Activated CD4-positive, alpha-beta T cell treated with anti-CD3 and anti-CD28 coated beads, Interleukin-2, amount 10 ng/mL, durations not matched to agents 24 days and 14 days (primary cell): ENCODE measurements at places on chromosomes 4 and X. TPM values are rescaled to one million over a fixed set of nuclear protein-coding genes. Genes with fewer than 3 reads are reported as not detected.

DNA sequence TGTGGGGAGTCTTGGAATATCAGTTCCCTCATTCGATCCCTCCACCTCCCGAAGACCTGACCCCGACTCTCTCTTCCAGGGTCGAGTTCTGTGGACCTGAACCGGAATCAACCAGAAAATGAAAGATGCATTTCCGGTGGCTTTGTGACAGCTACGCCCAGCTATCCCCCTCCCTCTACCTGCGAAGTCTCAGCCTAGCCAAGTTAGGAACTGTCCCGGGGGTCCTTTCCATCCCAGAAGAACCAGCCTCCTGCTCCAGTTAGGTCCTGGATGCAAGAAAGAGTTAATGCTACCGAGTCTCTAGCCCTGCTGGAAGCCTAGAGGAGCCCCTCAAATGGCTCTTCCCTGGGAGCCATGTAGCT lies 13.4 kb upstream of the ETDC start:
- DNase-seq, result no peak

GRCh38 chrX:39935411-39936064 lies 162.2 kb downstream of the BCOR start:
- no peak for DNase-seq

- DNase-seq, result peak; percentile 67
These were observed at the start of gene FREM3 for GRCh38 chr4:143700416-143701352. Gene FREM3 (minus strand): TSS chr4:143700675. CDS start chr4:143700675, 0 bp downstream.

Gene GPRASP1
- total RNA-seq, result 0.43 and 0.96 TPM in 2 replicates

- no peak for DNase-seq
These were observed 42.4 kb downstream of the HTR2C start for GRCh38 chrX:114626323-114626722.

GRCh38 chr4:119667802-119668201 lies 39.2 kb upstream of the PDE5A start:
- DNase-seq, result no peak

GRCh38 chrX:66676413-66676812 lies 37.5 kb upstream of the EDA2R start:
- no peak for DNase-seq

GRCh38 chrX:47222751-47223350 lies 4.4 kb downstream of the CDK16 start:
- DNase-seq, result no peak

Gene UBA6
- total RNA-seq, result 78.2 and 85.4 TPM in 2 replicates

DNA sequence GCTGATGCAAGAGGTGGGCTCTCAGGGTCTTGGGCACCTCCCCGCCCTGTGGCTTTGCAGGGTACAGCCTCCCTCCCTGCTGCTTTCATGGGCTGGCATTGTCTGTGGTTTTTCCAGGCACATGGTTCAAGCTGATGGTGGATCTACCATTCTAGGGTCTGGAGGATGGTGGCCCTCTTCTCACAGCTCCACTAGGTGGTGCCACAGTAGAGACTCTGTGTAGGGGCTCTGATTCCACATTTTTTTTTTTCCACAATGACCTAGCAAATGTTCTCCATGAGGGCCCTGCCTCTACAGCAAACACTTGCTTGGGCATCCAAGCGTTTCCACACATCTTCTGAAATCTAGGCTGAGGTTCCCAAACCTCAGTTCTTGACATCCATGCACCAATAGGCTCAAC lies 657.9 kb upstream of the CT83 start:
- DNase-seq, result no peak

Gene FGA
- total RNA-seq, result not detected in 2 replicates

GRCh38 chrX:10811111-10811510 lies 190.7 kb upstream of the MID1 start:
- DNase-seq, result no peak

GRCh38 chr4:73867783-73868182 lies 1.4 kb upstream of the CXCL1 start:
- no peak for DNase-seq

Gene PCDH19
- not detected in 2 replicates for total RNA-seq

GRCh38 chrX:94830717-94831116 lies 1156.7 kb downstream of the FAM133A start:
- DNase-seq, result no peak

Gene AGTR2
- not detected in 2 replicates for total RNA-seq

Gene HAND2
- not detected in 2 replicates for total RNA-seq

Gene STK32B
- total RNA-seq, result not detected in 2 replicates

Gene SPANXN3
- total RNA-seq, result not detected in 2 replicates

Gene CT45A3
- not detected in 2 replicates for total RNA-seq

- DNase-seq, result peak; percentile 73
These were observed 14.4 kb upstream of the FAM9A start for GRCh38 chrX:8815460-8816065.

Gene TRPC5OS
- not detected in 2 replicates for total RNA-seq

Gene NIPAL1
- total RNA-seq, result 3.6 and 3.8 TPM in 2 replicates

DNA sequence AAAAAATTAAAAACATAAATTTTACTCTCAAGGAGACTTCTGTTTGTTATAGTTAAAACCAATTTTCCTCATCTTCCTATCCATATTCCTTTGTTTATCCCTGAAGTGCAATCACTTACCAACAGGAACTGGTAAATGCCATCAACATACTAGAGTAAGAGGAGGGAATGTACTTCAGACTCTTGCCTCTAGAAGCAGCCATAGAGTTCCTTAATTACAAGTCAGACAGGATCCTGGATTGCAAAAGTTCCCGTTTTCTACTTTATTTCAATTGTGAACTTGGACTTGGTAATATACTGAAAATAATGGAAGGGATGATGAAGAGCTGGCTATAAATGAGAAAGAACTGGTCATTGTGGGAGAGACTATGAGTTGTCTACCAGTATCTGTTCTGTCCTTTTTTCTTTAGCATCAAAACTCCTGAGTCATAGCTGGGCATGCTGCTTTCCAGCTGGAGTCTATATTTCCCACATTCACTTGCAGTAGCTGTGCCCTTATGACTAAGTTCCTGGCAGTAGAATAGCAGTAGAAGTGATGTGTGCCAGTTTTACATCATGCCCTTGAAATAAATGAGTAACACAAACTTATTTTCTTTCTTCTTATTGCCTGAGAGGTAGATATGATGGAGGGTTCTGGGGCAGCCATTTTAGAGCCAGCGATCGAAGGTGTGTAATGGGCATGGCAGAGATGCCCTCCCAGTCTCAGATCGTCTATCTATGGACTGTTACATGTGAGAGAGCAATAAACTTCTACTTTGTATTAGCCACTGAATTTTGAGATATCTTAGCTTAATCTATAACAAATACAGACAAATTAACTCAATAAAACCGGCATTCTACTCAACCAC lies 26.8 kb upstream of the SPARCL1 start:
- no peak for DNase-seq

Gene CNGA1
- total RNA-seq, result not detected in 2 replicates

DNA sequence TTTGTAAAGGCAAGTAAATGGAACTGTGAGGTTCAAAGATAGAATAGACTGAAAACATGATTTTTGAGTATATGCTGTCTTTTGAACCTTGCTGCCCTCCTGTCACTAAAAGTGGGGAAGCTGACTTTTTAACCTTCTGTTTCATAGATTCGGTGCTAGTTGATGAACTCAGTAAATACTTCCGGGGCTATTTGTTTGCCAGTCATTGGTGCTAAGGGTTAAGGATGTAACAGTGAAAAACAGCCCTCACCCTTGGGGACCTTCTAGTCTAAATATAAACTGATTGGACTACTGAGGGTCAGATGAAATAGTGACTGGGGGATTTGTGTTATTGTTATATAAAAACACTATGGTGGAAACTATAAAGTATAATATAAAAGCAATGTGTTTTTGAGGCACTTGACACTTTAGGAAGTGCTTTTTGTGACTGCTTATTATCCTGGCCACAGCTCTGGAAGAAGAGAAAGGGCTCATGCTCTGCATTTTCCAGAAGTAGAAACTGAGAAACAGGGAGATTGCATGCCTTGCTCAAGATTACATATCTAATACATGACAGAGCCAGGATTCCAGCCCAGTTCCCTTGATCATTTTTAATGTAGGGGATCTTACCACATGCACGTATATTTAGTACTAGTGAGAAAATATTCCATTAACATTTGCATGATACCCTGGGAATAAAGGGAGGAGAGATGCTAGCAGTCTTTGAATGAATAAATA lies 3.9 kb downstream of the BST1 start:
- no peak for DNase-seq

DNA sequence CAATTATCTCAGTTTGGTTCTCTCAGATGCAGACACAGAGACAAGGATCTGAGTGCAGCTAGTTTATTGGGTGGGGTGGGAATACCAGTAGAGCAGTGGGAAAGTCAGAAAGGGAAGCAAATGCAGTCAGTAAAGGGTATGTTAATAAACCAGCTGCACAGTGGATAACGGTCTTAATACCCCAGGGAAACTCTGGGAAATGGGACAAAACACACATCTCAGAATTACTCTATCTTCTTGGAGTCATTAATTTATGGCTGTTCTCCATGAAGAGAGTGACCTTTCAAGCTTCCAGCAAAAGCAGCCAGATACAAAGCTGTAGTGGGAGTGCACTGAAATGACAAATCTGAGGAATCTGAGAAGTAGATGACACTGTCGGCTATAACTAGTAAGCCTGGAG lies 73.3 kb upstream of the NALF2 start:
- DNase-seq, result no peak

DNA sequence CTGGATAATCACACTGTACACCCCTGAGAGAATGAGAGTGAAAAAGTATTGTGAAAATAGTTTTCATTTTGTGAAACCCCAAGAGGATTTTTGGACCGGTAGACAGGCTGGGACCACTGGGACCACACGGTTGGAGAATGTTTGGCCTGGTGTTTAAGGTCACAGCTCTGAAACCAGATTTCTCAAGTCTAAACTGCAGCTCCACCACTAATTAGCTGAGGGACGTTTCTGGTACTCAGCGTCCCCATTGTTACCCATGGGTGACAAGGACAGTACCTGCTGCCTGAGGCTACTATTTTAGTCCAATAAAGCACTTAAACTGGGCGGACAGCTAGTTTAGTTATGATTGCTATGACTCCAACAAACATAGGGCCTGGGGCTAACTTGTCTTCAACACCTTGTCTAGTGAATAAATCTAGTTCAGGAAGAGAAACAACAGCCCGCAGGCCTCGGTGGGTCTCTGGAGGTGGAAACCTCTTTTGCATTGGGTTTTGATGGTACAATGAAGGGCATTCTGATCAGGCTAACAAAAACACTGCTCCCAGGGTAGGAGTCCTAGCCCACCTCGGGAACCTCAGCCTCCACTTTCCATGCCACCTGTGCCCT lies 509 bp upstream of the USP11 start:
- DNase-seq, result peak; percentile 62

Gene HCCS
- total RNA-seq, result 26.0 and 27.2 TPM in 2 replicates

Gene CACNA1F
- 0.07 and 0.14 TPM in 2 replicates for total RNA-seq

DNA sequence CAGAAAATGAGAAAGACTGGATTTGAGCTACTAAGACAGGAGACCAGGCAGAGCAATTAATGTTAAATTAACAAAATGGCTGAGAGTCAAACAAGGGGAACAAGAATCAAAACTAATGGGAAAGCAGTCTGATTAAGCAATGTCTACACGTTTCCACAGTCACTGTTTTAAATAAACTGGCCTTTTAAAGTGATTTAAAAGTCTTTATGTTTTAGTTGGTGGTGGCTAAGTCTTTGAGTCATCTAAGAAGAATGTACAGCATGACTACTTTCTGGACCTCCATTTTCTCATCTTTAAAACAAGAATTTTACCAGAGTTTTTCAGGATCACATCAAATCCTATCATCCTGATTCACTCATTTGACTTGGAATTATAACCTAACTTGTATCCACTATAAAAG lies 233.8 kb downstream of the ENOX2 start:
- DNase-seq, result no peak

Gene CYTL1
- not detected in 2 replicates for total RNA-seq

DNA sequence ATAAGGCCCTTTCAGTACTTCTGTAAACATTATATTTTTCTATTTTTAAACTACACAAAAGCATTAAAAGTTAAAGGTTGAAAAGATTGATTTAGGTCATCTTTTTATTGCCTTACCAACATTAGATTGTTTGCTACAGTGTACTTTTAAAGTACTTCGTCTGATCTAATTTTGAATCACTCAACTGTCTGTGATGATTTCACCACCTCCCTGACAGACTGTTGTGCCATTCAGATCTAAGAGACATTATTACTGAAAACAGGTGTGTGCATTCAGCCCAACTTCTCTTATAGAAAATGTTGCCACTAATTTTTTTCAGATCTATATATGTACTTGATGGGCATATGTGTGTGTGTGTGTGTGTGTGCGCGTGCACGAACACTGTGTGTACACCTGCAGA lies 39.3 kb downstream of the GASK1B start:
- no peak for DNase-seq

Gene DIPK2B
- total RNA-seq, result not detected in 2 replicates

GRCh38 chr4:142307857-142308256 lies 538.2 kb downstream of the INPP4B start:
- DNase-seq, result peak; percentile 34
